ENCODE measurements at places on chromosomes 13 and 19. TPM values are rescaled to one million over a fixed set of nuclear protein-coding genes. Genes with fewer than 3 reads are reported as not detected.

Gene GRK1
- 0.87 TPM for total RNA-seq

Gene CYP4F2
- total RNA-seq, result 4.1 TPM

Gene KLK1
- 1.2 TPM for total RNA-seq

Gene ZNF540
- total RNA-seq, result 5.0 TPM

Gene GALP
- not detected for total RNA-seq

Gene SMG9
- total RNA-seq, result 76.8 TPM

GRCh38 chr13:97241761-97242160, 19.6 kb downstream of the MBNL2 start:
- peak overlapping the region; percentile 78 for H3K27ac ChIP-seq
- H3K4me3 ChIP-seq, result no peak overlapping the region
- DNase-seq, result no peak

- H3K27me3 ChIP-seq, result no peaks in the 10 kb centered on the region
- DNase-seq, result no peak
- peaks cover 3% of the 10 kb centered on the region for H3K4me1 ChIP-seq
- H3K36me3 ChIP-seq, result no peaks in the 10 kb centered on the region
- no peak overlapping the region for H3K4me3 ChIP-seq
- no peak overlapping the region for H3K27ac ChIP-seq
These were observed 18.7 kb upstream of the B3GNT3 start for GRCh38 chr19:17775991-17776803.

DNA sequence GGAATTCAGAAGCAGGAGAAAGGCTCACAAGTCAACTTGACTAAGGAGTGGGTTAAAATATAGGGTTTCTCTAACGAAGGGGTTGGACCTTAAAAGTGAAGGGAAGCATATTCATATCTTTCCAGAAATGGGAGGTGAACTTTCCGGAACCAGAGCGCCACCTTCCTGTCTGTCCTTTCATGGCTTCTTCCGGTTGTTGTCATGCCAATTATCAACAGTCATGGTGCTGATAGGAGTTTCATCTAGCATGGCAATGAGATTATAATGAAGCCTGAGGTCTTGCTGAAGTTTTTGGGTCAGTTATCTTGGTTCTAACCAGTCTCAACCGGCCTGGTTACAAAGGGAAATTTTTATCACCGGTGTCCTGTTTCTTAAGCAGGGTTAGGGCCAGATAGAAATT, 162.9 kb upstream of the NBEA start:
- H3K4me3 ChIP-seq, result no peak overlapping the region
- no peaks in the 10 kb centered on the region for H3K27me3 ChIP-seq
- no peak overlapping the region for H3K27ac ChIP-seq
- DNase-seq, result no peak
- H3K36me3 ChIP-seq, result no peaks in the 10 kb centered on the region
- no peaks in the 10 kb centered on the region for H3K4me1 ChIP-seq

GRCh38 chr13:40969169-40969901, 49.8 kb downstream of the ELF1 start:
- no peak overlapping the region for H3K27ac ChIP-seq
- no peak overlapping the region for H3K4me3 ChIP-seq
- no peaks in the 10 kb centered on the region for H3K36me3 ChIP-seq
- no peak for DNase-seq

GRCh38 chr19:14901675-14902260, 15.8 kb upstream of the OR7A17 start:
- H3K36me3 ChIP-seq, result no peaks in the 10 kb centered on the region
- no peak overlapping the region for H3K27ac ChIP-seq
- no peak overlapping the region for H3K4me3 ChIP-seq
- no peaks in the 10 kb centered on the region for H3K27me3 ChIP-seq
- no peaks in the 10 kb centered on the region for H3K4me1 ChIP-seq

- no peaks in the 10 kb centered on the region for H3K36me3 ChIP-seq
- H3K27ac ChIP-seq, result no peak overlapping the region
- no peaks in the 10 kb centered on the region for H3K27me3 ChIP-seq
- H3K4me1 ChIP-seq, result no peaks in the 10 kb centered on the region
These were observed 4.9 kb upstream of the SGCG start for GRCh38 chr13:23175920-23176319.

DNA sequence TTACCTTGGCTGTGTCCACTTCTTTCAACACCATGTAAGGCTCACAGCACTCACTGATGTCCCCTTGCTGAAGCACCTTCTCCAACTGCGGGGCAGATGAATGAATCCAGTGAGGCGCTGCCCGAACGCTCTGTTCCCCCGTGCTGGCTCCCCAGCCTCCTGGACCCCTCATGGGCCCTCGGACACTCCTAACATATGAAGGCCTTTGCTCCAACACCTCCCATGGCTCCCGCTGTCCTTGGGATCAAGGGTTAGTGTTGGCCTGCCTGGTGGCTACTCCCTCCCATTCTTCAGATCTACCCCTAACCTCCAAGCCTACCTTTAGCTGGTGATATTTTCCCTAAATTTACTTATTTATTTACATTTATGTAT, 4.4 kb downstream of the ANGPTL8 start:
- H3K36me3 ChIP-seq, result no peaks in the 10 kb centered on the region
- H3K27me3 ChIP-seq, result no peaks in the 10 kb centered on the region
- DNase-seq, result no peak
- H3K4me1 ChIP-seq, result peaks cover 16% of the 10 kb centered on the region
- H3K4me3 ChIP-seq, result no peak overlapping the region

GRCh38 chr13:20151612-20152011, 9.2 kb downstream of the GJA3 start:
- no peak overlapping the region for H3K4me3 ChIP-seq
- H3K27me3 ChIP-seq, result no peaks in the 10 kb centered on the region
- no peaks in the 10 kb centered on the region for H3K4me1 ChIP-seq
- H3K27ac ChIP-seq, result no peak overlapping the region

DNA sequence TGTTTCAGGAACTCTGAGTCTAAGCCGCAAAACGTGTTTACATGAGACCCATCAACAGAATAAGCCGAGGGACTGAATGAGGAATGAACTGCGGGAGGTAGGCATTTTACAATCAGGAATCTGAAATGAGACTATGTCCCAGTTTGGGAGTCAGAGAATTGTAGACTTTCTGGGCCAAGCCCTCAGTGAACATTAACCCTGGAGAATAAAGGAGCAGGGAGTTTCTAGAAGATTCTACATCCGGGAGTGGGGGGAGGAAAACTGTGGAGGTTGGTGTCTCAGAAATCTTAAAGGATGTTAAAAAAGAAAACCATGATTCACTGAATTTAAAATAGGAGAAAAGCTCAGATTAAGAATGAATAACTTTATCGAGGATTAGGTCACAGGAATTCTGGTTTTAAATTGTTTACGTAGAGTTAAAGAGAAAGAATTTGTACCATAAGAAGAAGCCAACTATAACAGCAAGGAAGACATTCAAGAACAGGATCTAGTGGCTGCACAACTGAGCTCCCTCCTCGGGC, 18.5 kb downstream of the RFX2 start:
- H3K36me3 ChIP-seq, result no peaks in the 10 kb centered on the region
- peaks cover 15% of the 10 kb centered on the region for H3K4me1 ChIP-seq
- DNase-seq, result no peak
- H3K4me3 ChIP-seq, result no peak overlapping the region
- H3K27ac ChIP-seq, result no peak overlapping the region

GRCh38 chr13:76385586-76385985, 500.6 kb downstream of the KCTD12 start:
- no peaks in the 10 kb centered on the region for H3K27me3 ChIP-seq
- no peak for DNase-seq
- no peaks in the 10 kb centered on the region for H3K36me3 ChIP-seq
- H3K27ac ChIP-seq, result no peak overlapping the region
- H3K4me3 ChIP-seq, result no peak overlapping the region
- no peaks in the 10 kb centered on the region for H3K4me1 ChIP-seq

DNA sequence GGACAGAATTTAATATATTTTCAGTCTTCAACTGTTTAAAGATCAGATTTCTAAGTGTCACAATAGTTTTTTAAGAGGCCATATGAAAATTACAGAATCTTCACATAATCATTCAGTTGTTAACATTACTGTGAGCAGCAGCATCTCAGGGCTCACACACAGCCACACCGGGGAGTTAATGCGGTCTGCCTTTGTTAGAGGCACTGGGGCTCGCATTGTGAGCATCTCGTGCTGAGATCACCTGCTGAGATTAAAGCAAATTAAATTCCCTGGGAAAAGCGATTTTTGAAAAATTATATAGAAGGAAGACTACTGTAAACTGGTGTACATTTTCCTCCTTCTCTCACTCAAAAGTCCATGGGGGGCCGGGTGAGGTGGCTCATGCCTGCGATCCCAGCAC, 16.6 kb downstream of the GPR12 start:
- H3K4me3 ChIP-seq, result no peak overlapping the region
- H3K36me3 ChIP-seq, result no peaks in the 10 kb centered on the region
- H3K27me3 ChIP-seq, result no peaks in the 10 kb centered on the region
- no peak for DNase-seq

GRCh38 chr13:92739306-92739818, 487.2 kb upstream of the GPC6 start:
- no peak overlapping the region for H3K4me3 ChIP-seq
- no peak overlapping the region for H3K27ac ChIP-seq
- H3K27me3 ChIP-seq, result no peaks in the 10 kb centered on the region
- no peak for DNase-seq

DNA sequence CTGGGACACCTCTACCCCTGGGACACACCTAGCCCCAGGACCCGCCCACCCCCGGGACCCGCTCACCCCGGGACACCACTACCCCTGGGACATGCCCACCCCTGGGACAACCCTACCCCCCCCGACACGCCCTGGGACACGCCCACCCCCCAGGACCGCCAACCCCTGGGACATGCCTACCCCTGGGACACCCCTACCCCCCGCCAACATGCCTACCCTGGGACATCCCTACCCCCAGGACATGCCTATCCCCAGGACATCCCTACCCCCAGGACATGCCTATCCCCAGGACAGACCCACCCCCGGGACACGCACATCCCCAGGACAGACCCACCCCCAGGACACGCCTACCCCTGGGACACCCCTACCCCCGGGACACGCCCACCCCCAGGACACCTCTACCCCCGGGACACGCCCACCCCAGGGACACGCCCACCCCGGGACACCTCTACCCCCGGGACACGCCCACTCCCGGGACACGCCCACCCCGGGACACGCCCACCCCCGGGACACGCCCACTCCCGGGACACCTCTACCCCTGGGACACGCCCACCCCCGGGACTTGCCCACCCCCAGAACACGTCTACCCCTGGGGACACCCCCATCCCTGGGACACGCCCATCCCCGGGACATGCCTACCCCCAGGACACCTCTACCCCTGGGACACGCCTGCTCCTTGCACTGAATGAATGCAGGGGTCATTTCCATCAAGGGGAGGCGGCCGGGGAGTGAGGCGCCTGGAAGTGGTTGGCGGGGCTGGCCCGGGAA, 32.3 kb downstream of the ADPRHL1 start:
- no peaks in the 10 kb centered on the region for H3K36me3 ChIP-seq
- no peak overlapping the region for H3K27ac ChIP-seq
- no peaks in the 10 kb centered on the region for H3K27me3 ChIP-seq
- DNase-seq, result no peak
- no peaks in the 10 kb centered on the region for H3K4me1 ChIP-seq

GRCh38 chr13:62483774-62484173, 1068.1 kb upstream of the PCDH20 start:
- no peaks in the 10 kb centered on the region for H3K36me3 ChIP-seq
- DNase-seq, result no peak

- no peak overlapping the region for H3K4me3 ChIP-seq
- no peaks in the 10 kb centered on the region for H3K27me3 ChIP-seq
- peaks cover 42% of the 10 kb centered on the region for H3K4me1 ChIP-seq
- H3K36me3 ChIP-seq, result no peaks in the 10 kb centered on the region
- H3K27ac ChIP-seq, result no peak overlapping the region
- DNase-seq, result no peak
These were observed 56.9 kb downstream of the MLLT1 start for GRCh38 chr19:6222884-6223283.

DNA sequence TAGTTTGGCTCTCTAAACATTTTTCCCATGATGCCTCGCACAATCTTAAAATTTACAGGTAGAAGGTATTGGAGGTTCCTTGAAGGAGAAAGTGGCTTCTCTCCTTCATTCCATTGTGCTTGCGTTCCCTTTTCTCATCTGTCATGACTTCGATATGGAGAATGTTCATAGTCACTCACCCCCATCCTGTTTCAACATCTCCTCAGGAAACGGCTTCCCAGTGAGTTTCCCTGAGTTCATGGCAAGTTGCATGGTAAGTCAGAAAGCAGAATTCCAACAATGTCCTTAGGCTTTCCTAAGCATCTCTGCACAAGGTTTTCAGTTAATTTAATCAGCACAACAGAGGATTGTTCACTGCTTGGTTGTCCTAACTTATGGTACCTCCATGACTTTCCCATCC, 581.8 kb upstream of the SLITRK5 start:
- H3K4me1 ChIP-seq, result no peaks in the 10 kb centered on the region
- H3K4me3 ChIP-seq, result no peak overlapping the region
- H3K36me3 ChIP-seq, result no peaks in the 10 kb centered on the region
- DNase-seq, result no peak

DNA sequence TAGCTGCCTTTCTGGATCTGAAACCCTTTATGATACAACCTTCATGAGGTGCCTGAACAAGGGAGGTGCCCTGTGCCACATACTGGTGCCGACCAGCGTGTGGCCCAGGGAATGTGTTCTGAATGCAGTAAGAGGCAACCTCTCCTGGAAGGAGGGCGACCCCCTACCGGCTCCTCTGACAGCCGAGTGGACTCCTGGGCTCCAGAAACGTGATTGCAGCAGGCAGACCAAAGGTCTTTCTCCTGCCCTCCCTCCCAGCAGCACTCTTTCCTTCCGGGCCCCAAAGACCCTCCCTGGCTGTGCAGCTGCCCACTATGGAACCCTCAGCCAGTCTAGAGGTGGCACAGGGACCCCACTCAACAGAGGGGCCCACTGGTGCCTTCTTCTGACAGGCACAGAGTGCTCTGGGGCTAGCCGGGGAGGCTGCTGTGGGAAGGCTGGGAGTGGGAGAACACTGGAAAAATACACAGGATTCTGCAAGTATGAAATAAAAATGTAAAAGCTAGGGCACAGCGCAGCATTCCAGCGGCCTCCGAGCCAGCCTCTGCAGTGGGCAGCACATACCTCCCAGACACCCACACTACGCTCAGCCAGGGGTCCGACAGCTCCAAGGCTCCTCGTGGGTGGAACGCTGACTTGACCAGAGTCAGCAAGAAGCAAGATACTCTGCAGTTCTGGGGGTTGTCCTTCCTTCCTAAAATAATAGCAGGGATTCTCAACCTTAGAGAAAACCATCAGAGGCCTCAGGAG, 14.9 kb downstream of the SH3GL1 start:
- no peaks in the 10 kb centered on the region for H3K36me3 ChIP-seq
- peaks cover 34% of the 10 kb centered on the region for H3K4me1 ChIP-seq
- no peak overlapping the region for H3K27ac ChIP-seq
- no peak overlapping the region for H3K4me3 ChIP-seq

DNA sequence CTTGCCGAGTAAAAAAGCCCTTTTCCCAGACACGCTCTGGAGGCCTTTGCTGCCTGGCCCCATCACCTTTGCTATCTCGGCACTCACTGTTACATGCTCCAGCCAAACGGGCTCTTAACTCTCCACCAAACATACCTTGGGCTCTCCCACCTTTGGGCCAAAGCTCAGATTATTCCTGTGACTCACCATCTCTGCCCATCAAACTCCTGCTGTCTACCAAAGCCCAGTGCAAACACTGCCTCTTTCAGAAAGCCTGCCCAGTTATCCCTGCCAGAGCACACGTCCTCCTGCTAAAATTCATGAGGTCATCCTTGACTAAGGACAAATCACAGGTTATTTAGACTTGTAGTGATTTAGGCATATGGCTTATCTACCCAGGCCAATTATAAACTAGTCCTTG, 48.1 kb upstream of the SERPINE3 start:
- H3K4me3 ChIP-seq, result no peak overlapping the region
- no peaks in the 10 kb centered on the region for H3K27me3 ChIP-seq
- H3K4me1 ChIP-seq, result no peaks in the 10 kb centered on the region

All from testis (tissue), 5 donors.